Suppressor macrophage treated with lipopolysaccharide for 4 hours (primary cell): ENCODE measurements at places on chromosomes 7 and 10.
A peak's percentile ranks its signal among the peaks of the same experiment; 100 is the strongest.

- DNase-seq, result no peak
Observed at GRCh38 chr7:120586571-120586970, 271.4 kb downstream of the TSPAN12 start.

- no peak for DNase-seq
Observed at GRCh38 chr7:134029743-134030142, 97.4 kb upstream of the LRGUK start.

- DNase-seq, result peak; percentile 95
Observed at GRCh38 chr7:112080978-112081377, 125.2 kb downstream of the DOCK4 start.

DNA sequence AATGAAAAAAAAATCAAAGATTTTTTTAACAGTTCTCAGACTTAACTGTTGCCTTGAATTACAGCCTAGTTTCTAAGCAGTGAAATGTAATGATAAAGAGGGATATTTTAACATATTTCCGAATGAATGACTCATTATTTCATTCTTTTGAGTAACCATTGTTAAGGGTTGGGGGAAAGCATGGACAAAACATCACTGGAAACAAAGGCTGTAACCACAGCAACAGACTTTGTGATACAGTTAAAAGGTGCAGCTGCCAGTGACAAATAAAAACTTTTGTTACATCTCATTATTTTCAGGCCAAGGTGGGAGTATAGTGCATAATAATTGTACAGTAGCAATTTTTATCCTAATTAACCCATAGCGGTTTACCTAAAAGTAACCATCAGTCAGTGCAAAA lies 172.6 kb downstream of the LRRTM3 start:
- DNase-seq, result no peak

GRCh38 chr10:11086177-11086840 lies 68.6 kb downstream of the CELF2 start:
- no peak for DNase-seq

- DNase-seq, result peak; percentile 3
Observed at GRCh38 chr7:120337308-120337907, 64.4 kb downstream of the KCND2 start.

DNA sequence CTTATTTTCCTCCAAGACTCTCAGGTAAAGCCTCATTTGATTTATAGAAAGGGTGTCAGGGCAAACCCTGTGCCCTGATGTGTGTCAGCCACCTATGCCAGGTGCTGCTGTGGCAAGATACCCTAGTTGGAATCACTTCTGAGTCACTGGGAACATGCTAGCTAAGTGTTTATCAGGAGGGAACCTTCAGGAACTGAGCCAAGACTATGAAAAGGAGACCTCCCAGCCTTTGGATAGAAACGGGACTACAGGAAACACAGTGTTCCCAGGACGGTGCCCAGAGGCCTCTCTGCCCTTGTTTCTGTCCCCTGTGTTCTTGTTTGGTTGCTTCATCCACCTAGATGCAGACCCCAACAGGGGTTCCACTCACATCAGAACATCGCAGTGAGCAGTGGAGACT lies 28.5 kb downstream of the CNNM1 start:
- no peak for DNase-seq

DNA sequence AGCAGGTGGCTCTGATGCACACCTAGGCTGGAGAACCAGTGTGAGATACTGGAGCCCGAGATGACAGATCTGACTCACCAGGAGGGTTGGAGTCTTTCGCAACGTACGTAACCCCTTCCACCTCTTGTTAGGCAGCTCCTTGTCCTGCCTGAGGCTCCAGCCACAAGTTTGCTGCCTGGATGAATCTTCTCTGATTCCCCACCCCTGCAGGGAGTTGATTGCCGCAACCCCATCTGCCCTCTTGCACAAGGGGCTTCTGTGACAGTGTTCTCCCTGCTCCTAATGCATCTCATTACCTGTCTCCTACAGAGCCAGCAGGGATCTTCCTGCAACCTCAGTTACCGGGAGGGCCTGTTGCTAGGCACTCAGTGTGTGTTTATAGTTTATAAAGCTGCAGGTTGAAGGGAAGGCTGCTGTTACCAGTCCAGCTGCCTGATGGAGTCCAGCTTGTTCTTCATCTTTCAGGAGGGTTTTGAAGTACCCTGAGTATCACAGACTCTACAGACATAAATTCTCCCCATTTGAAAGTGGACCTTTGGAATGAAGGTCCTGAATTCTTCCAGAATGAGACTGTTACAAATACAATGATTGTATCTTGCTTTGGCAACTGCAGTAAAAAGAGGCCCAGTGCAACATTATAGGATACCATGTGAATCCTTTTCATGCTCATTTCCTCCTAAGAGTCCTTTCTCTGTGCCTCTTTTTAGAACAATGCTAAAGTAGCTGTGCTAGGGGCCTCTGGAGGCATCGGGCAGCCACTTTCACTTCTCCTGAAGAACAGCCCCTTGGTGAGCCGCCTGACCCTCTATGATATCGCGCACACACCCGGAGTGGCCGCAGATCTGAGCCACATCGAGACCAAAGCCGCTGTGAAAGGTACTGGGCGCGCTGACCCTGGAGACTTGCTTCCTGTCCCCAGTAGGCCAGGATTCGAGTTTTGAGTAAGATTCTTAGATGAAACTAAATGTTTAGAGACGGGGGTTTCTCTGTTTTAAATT lies 6.5 kb downstream of the MDH2 start:
- no peak for DNase-seq

- DNase-seq, result no peak
Observed at GRCh38 chr10:19451937-19452336, 364.3 kb upstream of the PLXDC2 start.

GRCh38 chr7:23672033-23672432 lies 8.0 kb upstream of the FAM221A start:
- no peak for DNase-seq

DNA sequence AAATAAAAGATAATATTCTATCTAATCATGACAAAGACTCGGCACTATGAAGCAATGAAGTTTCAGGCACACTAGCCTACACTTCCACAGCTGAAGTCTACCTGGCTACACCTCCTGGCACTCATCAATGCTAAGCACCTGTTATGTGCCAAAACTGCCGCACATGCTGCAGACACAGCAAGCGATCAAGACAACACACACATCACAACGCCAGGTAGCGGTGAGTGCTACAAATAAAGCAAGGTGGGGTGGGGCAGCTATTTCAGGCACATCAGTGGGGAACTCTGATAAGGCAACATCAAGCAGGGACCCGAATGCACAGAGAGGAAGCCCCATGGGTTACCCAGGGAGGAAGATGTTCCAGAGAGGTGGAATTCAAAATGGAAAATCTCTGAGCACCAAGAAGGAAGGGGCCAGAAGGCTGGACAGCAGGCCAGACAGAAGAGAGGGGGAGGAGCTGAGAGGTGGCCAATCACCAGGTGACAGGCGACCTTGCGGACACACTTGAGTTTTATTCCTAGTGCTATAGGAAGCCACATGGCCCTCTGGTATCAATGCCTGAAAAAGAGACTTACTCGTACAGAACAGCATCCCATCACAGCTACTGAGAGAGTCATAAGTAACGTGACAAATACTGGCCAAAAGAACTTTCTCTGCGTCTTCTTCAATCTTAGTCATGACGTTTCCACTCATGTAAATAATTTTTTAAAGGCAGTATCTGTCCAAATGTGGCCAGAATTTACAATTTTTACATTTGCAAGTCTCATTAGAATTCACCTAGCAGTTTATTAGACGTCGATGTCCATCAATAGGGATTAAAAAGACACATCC lies 8.0 kb downstream of the PSAP start:
- DNase-seq, result no peak

DNA sequence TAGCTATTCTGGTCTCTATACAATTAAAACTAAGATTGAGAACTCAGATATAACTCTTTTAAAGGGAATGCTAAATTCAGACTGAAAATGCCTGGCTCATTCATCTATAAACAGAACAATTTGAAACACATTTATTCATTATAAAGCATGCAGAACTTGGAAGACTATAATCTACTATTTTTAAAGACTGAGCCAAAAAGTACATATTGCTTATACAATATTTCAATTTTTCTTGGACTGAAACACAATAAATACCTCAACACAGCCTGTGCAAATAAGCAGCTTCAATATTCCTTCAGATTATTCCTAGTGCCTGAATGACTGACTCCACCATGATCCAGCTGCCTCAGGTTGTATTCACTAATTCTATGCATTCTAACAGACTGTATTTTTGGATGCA lies 15.5 kb upstream of the PHYH start:
- no peak for DNase-seq

DNA sequence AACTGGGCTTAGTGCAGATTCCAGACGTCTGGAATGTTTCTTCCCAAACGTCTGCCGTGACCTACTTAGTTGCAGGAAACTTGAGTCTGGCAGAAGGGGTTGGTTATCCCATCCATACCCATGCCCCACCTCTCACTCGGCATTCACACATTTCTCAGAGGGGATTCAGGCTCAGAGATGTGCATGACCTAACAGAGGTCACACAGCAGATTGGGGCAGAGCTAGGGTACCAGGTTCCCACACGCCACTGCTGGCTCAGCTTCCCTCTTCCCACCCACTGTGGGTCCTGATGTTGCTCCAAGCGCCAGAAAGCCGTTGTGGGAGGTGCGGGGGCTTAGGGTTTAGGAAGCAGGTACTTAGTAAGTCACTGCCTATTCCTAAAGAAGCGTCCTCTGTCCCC lies 3.0 kb downstream of the UCMA start:
- no peak for DNase-seq

- no peak for DNase-seq
Observed at GRCh38 chr7:8913682-8914081, 480.3 kb downstream of the NXPH1 start.

- no peak for DNase-seq
Observed at GRCh38 chr10:48536156-48536500, 68.7 kb downstream of the ARHGAP22 start.

DNA sequence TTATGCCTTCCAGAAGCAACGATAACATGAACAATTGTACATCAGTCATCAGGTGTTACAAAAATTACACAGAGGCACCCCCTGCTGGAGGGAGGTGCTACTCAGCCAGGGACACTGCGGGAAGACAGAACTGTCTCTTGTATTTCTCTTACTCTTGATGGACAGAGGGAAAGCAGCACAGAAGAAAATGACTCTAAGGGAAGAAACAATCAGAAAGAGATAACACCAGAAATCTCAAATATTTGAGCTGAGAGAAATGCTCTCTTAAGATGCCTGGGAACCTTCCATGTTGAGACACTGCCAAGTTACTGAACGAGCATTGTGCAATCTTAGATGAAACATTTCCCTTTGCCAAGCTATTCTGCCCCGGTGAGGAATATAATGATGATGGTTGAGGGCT lies 227.6 kb upstream of the NPSR1 start:
- DNase-seq, result no peak

- DNase-seq, result no peak
Observed at GRCh38 chr7:33873518-33873917, 31.8 kb upstream of the BMPER start.

GRCh38 chr10:133237241-133237587 lies 441 bp upstream of the VENTX start:
- no peak for DNase-seq

DNA sequence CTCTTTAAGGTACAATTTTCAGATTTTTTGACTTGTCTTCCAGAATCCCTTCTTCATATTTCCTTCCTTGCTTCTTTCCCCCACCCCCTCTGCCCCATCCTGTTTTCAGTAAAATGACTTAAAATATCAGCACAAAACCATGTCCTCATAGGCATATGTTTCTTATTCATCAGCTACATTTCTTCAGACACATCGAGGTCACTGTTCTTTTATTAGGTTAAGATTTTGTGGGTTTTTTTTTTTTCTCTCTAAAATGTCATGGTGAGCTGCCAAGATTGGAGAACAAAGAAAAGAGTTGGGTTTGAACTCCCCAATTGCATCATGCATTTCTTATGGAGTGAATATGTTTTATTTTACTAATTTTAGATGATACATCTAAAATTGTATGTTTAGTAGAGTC lies 35.8 kb downstream of the LAMB4 start:
- peak; percentile 60 for DNase-seq

DNA sequence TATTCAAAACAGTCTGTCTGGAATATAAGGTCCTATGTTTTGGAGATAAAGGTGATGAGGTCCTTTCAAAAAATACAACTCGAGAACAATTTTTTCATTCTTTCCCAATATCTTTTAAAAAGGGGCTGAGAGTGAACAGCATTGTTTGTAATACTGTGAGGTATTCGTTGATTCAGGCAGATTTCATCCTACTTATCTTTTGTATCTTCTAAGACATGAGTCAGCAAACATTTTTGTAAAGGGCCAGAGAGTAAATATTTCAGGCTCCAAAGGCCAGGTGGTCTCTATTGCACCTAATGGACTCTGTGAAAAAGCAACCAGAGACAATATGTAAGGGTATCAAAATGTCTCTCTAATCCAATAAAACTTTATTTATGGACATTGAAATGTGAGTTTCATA lies 8.1 kb upstream of the ANK3 start:
- DNase-seq, result no peak

DNA sequence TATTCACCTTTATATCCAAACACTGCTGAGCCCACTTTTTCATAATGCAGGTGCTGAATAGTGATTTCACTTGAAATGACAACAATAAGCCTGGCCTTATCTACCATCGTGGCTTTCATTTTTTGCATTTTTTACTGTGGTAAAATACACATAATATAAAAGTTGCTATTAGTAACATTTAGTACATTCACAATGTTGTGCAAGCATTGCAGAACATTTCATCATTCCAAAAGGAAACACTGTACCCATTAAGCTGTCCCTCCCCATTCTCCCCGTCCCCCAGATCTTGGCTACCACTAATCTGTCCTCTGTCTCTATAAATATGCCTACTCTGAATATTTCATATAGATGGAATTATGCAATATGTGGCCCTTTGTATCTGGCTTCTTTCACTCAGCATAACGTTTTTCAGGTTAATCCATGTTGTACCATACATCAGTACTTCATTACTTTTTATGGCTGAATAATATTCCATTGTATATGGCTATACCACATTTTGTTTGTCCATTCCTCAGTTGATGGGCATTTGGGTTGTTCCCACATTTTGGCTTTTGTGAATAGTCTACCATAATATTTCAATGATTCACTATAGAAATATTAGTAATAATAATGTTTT lies 68.5 kb upstream of the ARID5B start:
- DNase-seq, result peak; percentile 11

- DNase-seq, result no peak
Observed at GRCh38 chr10:1253523-1254353, 197.6 kb downstream of the WDR37 start.
